Stimulated activated CD8-positive, alpha-beta memory T cell treated with anti-CD3 and anti-CD28 coated beads, Interleukin-15, amount 100 ng/mL, for 4 hours (primary cell): ENCODE measurements at places on chromosomes 16 and 17.
A peak's percentile ranks its signal among the peaks of the same experiment; 100 is the strongest.

- no peak for DNase-seq
These were observed 6.6 kb downstream of the NEUROD2 start for GRCh38 chr17:39600997-39601597.

DNA sequence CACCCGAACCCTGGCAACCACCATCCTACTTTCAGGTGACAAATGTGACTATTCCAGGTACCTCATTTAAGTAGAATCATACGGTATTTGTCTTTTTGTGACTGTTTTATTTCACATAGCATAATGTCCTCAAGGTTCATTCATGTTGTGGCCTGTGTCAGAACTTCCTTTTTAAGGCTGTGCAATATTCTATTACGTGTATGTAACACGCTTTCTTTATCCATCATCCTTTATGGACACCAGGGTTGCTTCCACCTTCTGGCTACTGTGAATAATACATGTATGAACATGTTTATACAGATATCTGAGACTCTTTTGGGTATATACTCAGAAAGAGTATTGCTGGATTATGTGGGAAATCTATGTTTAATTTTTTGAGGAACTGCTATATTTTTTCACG lies 28.7 kb upstream of the RSL1D1 start:
- DNase-seq: no peak

DNA sequence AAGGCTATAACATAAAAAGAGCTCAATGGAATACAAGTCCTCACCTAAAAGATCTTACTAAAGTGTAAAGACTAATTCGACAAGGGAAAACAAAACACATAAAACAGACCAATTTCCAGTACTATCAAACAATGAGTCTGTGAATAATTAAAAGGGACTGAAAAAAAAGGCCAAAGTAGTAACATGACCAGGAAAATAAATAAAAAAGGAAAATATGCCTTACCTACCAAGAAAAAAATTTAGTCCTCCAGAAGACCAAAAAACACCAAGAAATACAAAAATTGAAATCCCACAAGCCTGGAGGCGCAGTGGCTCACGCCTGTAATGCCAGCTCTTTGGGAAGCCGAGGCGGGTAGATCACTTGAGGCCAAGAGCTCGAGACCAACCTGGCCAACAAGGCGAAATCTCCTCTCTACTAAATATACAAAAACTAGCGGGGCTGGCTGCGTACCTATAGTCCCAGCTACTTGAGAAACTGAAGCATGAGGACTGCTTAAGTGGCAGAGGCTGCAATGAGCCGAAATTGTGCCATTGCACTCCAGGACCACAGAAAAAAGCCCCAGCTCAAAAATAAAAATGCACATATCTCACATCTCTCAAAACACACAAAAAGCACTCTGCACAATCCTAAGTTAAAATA lies 60.8 kb downstream of the TEX14 start:
- no peak for DNase-seq

DNA sequence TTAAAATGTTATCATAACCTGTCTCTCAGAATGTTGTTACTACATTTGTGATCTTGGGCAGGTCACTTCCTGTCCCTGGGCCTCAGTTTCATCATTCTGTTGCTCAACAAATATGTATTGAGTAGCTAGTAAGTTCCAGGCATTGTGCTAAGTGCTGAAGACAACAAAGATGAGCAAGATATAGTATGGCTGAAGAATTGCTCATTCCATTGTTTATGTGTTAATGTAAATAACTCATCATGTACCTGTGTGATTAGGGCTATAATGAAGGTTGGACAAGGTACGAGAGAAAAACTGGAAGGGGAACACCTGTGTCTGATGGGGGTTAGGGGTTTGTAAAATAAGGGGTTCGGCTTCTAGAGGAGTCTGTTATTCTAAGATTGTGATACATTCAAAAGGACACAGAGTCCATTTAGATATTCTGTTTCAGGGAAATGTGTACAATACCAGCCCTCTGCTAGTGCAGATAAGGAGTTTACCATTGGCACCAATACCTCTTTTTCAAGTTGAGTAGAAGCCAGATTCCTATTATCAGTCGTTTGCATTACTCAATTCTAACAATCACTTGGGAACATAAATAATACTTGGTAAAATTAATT lies 20.0 kb downstream of the TUBG1 start:
- no peak for DNase-seq

- no peak for DNase-seq
These were observed 1.5 kb downstream of the ESRP2 start for GRCh38 chr16:68234188-68235107.

- no peak for DNase-seq
These were observed 4.5 kb upstream of the RAB40C start for GRCh38 chr16:585351-585750.

- peak; percentile 7 for DNase-seq
These were observed 40.6 kb downstream of the MIS12 start for GRCh38 chr17:5526821-5527598.

GRCh38 chr17:38970804-38971203 lies 3.6 kb upstream of the FBXO47 start:
- no peak for DNase-seq
